Panc1 (cell line): ENCODE measurements at places on chromosomes 11 and 22. TPM values are rescaled to one million over a fixed set of nuclear protein-coding genes. Genes with fewer than 3 reads are reported as not detected.

- no peak overlapping the region for H3K4me3 ChIP-seq
- no peak for DNase-seq
- no peaks in the 10 kb centered on the region for H3K36me3 ChIP-seq
- no peaks in the 10 kb centered on the region for H3K4me1 ChIP-seq
- H3K27me3 ChIP-seq = peaks cover 13% of the 10 kb centered on the region; the same call in 1 of the 2 replicates
- no peak overlapping the region for H3K27ac ChIP-seq
These were observed 40.4 kb downstream of the RCN1 start for GRCh38 chr11:32131321-32131720.

GRCh38 chr11:86117712-86118063 lies 48.8 kb upstream of the PICALM start:
- DNase-seq = no peak
- no peak overlapping the region for H3K27ac ChIP-seq
- no peaks in the 10 kb centered on the region; the same call in 1 of the 2 replicates for H3K27me3 ChIP-seq
- no peaks in the 10 kb centered on the region for H3K36me3 ChIP-seq
- H3K4me3 ChIP-seq = no peak overlapping the region
- H3K4me1 ChIP-seq = peaks cover 10% of the 10 kb centered on the region; the same call in 1 of the 2 replicates

PCNX3 gene
- 74.5 TPM for total RNA-seq

OR52M1 gene
- total RNA-seq = not detected
